ENCODE measurements at places on chromosomes 1 and 21.

GRCh38 chr1:57500136-57500830 lies 76.4 kb upstream of the DAB1 start:
- no peak for DNase-seq

- DNase-seq = no peak
These were observed 490.9 kb downstream of the NPHP4 start for GRCh38 chr1:5501206-5501930.

DNA sequence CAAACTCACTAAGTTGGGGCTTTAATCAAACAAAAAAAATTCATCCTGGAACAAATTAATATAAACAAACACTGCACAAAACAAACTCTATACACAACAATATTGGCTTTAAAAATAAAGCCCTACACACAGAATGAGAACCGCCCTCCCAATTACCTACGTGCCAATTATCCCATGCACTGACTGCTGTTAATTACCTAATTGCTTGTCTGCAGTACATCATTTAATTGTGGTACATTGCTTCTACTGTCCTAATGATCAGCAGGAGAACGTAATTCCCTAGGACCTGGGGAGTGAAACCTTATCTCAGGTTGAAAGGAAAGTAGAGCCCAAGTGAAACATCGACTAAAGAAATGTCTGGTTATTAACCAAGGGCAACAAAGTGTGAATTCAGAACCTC lies 364.5 kb downstream of the KCNH1 start:
- no peak for DNase-seq

DNA sequence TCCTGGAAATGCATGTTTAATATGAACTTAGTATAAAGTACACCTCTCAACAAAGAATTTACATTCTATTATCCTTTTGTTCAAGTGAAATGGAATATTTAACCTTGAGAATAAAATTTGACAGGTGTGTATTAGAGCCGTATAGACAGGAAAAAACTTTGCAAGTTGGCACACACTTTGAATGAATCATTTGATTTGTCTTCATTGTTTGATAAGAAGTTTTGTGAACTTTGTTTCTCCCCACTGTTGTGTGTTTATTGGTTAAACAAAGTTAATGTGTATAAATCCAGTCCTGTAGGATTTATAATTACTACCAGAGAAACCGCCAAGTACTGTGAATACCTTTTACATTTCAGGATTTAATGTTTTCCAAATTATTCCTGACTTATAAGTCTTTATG lies 2.0 kb downstream of the SYDE2 start:
- no peak for DNase-seq

DNA sequence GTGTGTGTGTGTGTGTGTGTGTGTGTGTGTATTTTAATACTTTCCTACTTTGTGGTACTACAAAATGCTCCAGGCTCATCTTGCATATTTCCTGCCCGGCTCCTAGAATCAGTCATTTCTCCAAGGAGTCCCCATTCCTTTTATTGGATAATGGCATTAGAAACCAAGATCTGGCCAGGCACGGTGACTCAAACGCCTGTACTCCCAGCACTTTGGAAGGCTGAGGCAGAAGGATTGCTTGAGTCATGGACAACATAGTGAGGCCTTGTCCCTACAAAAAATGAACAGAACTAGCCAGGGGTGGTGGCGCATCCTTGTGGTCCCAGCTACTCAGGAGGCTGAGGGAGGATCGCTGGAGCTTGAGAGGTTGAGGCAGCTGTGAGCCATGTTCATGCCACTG lies 20.3 kb downstream of the EPB41 start:
- DNase-seq = no peak

DNA sequence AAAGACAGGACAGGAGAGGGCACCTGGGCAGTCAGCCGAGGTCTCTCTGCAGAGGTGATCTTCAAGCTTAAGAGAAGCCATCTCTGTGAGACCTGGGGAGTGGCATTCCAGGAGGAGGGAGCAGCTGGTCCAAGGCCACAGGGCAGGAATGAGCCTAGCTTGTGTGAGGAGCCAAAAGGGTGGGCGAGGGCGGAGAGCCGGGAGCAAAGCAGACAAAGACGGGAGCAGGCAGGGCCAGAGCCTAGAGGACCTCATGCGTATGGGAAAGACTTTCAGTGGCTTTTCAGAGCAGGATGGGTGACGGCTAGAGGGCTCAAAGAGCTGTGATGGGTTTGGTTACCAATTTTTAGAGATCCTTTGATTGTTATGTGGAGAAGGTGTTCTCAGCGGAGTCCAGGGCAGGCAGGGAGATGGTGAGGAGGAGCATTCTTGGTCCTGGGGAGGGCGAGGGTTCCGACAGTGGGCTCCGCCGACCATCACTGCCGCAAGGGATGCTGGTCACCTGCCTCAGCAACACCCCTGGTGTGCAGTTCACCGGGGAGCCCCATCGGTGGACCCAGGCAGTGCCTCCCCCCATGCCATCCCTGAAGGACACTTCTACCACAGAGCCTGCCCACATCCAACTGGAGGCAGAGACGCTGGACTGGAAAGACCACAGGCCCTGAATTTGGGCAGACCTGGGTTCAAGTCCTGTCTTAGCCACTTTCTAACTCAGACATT lies 122.9 kb upstream of the IRF2BP2 start:
- DNase-seq = no peak

GRCh38 chr1:116764466-116764898 lies 10.3 kb downstream of the CD2 start:
- no peak for DNase-seq

DNA sequence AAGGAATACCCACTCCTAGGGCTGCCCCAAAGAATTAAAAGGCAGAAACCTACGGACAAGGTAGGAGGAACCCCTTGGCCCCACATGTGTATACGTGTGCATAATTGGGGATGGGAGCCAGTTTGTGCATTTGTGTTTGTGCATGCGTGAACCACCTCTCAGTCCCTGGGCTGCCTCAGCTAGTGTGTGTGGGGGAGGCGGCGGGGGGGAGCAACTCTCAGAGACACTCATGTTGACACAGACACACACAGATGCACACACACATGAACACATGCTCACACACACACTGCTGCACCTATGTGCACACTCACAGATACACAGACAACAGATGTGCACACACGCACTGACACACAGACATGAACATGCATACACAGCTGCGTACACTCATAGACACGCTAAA lies 5.1 kb downstream of the LDLRAD1 start:
- DNase-seq = no peak

DNA sequence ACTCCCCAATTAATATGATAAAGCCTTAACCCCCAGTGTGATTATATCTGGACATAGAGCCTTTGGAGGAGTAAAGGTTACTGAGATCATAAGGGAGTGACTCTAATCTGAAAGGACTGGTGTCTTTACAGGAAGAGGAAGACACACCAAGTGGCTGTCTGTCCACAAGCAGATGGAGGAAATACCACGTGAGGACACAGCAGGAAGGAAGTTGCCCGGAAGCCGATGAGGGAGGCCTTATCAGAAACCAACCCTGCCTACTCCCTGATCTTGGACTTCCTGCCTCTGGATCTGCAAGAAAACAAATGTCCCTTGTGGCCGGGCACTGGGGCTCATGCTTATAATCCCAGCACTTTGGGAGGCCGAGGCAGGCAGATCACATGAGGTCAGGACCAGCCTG lies 110.3 kb upstream of the CHRM3 start:
- DNase-seq = no peak

- DNase-seq = no peak
These were observed 75.8 kb upstream of the CD1D start for GRCh38 chr1:158104891-158105290.

DNA sequence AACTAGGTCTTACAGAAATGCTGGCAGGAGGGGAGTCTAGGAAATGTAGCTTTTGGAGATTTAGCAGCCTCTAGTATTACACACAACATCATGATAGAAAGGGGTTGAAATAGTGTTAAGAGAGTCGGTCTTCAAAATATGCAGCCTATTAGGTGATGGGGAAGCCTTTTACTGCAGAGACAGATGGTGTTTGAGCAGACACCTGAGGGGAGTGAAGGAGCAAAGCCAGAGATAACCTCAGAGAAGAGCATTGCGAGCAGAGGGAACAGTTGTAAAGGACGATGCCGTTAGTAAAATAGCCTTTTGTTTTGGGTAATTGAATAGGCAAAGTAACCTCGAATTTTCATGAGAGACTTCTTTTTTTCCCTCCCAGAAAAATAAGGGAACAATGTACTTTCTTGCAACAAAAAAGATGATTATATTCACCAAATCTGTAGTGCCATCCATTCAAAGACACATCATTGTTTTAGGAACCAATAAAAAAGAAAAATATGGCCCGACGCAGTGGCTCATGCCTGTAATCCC lies 66.3 kb upstream of the KIF1B start:
- no peak for DNase-seq

All from NCI-H1930 (cell line).